ENCODE measurements at places on chromosomes 3 and 15.

DNA sequence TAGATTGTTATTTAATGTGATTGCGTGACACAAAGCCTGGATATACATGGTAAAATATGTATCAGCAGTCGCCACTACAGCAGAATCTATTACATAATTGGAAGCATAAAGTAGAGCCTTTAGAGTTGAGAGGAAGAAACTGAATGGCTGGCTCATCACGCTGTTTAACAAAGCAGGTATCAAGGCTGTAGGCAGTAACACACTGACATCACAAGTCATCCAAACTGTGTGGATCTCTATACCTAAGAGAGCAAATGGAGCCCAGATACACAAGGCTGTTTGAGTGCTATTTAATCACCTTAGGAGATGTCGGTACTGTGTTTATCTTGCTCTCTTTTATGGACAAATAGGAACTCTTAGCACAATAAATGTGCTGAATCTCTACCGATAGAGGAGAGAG is 864.4 kb downstream of the VGLL3 start:
- no peak for DNase-seq

GRCh38 chr15:52340093-52340492 is 44.5 kb upstream of the MYO5C start:
- no peak for DNase-seq

- no peak for DNase-seq
These were observed 33.5 kb downstream of the EBLN2 start for GRCh38 chr3:73094951-73095350.

GRCh38 chr3:24259901-24260512 is 234.6 kb downstream of the THRB start:
- no peak for DNase-seq

GRCh38 chr15:60592371-60593169 is 113.6 kb upstream of the ICE2 start:
- DNase-seq, result peak; percentile 59

DNA sequence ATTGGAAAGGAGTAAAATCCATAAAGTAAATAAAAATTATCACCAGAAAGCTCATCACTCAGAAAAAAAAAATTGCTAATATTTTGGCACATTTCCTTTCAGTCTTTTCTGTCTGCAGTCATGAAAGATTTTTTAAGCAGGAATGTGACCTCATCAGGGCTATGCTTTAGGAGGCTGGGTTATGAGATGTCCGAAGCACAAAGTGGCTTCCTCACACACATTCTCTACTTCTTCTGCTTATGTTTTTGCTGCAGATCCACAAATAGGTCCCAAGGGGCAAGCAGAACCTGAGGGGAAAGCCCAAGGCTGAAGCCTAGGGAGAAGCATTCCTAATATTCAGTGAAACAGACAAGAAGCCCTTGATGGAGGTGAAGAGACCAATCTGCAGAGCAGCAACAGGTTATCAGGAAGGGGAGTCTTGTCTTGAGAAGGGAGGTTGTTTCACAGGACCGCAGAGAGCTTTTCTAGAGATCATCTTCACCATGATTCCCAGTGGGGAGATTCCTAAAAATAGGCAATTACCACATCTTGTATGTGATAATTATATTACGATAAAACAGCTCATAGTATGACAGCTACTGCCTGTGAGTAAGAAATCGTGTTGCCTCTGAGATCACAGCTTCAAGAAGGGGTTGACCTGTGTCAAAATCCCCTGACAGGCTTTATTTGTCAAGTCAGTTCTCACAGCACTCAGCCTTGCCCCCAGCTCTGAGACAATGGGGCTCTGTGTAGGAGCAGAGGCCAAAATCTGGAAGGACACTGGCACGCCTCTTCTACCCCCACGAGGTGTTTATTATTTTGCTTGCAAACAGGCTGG is 60.5 kb downstream of the IGF2BP2 start:
- no peak for DNase-seq

Measured in stimulated activated CD4-positive, alpha-beta T cell treated with anti-CD3 and anti-CD28 coated beads, Interleukin-1b, Interleukin-23, amount 100 ng/mL, for 1 hour (primary cell).